8988T (cell line): ENCODE measurements at places on chromosomes 6 and 20.

GRCh38 chr6:5302995-5303622, 41.8 kb downstream of the FARS2 start:
- peak; percentile 39 for DNase-seq

- no peak for DNase-seq
Measured at GRCh38 chr6:88539295-88539764, 373.2 kb upstream of the CNR1 start.

DNA sequence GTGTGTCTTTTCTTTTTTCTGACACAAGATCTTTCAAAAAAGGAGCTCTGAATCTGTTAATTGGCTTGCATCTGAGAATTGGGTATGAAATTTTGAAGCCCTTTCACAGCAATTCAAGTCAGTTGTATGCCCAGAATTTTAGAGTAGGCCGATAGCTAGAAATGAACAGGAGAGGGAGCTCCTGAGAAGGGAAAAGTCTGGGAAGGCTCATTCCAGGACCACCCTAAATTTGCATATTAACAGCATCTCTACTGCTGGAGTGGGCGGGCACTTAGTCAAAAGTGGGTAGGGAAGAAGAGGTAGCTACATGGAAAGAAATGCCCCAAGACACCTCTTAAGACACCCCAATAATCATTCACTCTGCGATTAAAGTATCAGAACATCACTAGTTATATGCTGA, 928.3 kb downstream of the TBC1D32 start:
- DNase-seq = no peak

DNA sequence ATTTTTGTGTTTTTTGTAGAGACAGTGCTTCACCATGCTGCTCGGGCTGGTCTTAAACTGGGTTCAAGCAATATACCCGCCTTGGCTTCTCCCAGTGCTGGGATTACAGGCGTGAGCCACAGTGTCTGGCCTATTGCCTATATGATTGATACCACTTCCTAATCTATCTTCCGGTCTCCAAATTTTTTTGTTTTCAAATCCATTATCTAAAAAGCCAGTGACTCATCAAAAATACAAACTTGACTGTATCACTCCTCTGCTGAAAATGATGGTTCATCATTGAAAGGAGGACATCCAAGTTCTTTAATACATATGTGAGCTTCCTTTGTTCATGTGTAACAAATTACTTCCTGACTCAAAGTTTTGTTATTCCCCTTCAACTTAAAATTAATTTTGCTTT, 35.5 kb downstream of the FAM8A1 start:
- no peak for DNase-seq

- no peak for DNase-seq
Measured at GRCh38 chr6:107712237-107712664, 111.9 kb downstream of the SCML4 start.

DNA sequence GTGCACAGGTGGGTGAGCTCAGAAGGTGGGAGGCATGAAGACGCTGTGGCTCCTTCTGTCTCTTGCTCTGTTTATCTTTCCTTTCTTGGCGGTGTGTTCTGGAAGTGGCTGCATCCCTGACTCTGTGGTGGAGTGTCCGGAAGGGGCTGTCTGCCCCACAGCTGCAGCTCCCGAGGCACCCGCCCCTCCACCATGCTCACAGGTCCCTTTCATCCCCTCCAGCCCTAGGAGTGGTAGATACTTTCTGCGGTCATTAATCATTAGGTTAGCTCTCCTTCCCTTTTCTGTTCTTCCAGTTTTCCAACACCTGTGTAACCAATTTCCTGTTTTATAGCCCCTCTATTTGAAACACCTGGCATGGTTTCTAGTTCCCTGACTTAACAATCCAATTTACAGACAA, 65.6 kb downstream of the GJA10 start:
- no peak for DNase-seq

- peak; percentile 96 for DNase-seq
Measured at GRCh38 chr6:41683523-41684310, 45.4 kb downstream of the MDFI start.
